ENCODE measurements at places on chromosomes 5 and 9.

- DNase-seq: no peak
Measured at GRCh38 chr5:84298628-84299027, 86.1 kb downstream of the EDIL3 start.

DNA sequence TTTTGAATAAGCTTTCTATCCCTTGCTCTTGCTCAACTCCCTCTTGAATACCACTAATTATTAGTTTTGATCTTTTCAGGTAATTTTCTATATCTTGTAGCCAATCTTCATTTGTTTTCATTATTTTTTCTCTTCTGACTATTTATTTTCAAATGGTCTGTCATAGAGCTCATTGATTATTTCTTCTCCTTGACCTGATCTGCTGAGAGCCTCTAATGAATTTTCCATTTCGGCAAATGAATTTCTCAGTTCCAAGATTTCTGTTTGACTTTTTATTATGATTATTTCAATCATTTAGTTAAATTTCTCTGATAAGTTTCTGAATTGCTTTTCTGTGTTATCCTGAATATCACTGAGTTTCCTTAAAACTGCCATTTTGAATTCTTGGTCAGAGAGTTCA, 39.4 kb downstream of the MTRR start:
- no peak for DNase-seq

- no peak for DNase-seq
Measured at GRCh38 chr5:140548300-140548688, 832 bp downstream of the EIF4EBP3 start.

GRCh38 chr5:22736443-22737003, 116.6 kb downstream of the CDH12 start:
- DNase-seq: no peak

GRCh38 chr9:28158451-28158850, 585.2 kb upstream of the C9orf72 start:
- no peak for DNase-seq

- DNase-seq: no peak
Measured at GRCh38 chr5:146778795-146779194, 99.8 kb downstream of the PPP2R2B start.

- peak; percentile 37 for DNase-seq
Measured at GRCh38 chr5:75510836-75511434, 494 bp downstream of the CERT1 start.

DNA sequence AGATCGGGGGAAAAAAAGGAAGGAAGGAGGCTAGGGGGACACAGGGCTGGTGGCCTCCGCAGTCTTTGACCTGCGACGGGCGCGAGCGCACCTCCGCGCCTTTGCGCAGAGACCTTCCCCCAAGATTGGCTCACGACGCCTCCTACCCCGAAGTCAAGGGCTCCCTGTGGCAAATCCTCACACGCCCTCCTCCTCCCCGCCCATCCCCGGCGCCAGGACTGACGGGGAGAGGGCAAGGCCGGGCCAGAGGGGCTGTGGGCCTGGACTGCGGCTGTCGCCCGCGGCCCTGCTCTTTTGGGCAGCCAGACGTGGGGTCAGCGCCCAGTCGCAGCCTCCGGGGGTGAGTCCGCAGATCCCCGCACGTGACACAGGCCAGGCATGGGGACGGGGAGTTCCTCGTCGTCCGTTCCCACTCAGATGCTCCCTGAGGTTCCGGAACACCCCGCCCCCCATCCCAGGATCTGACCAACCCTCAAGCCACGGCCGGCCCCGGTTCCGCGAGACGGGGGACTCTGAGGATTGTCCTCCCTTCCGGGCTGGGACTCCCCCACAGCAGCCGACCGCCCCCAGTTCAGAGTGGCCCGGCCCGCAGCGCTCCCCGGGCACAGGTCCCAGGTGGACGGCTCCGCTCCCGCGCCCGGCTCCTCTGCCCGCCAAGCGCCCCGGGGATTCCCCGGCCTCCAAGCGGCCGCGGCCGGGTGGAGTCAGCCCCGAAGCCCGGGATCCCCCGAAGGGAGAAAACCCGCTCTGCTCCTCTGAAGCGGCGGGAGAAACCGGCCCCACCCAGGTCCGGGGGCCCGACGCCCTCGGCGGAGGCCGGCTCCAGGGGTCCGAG, 543 bp upstream of the ANKRD33B start:
- no peak for DNase-seq

DNA sequence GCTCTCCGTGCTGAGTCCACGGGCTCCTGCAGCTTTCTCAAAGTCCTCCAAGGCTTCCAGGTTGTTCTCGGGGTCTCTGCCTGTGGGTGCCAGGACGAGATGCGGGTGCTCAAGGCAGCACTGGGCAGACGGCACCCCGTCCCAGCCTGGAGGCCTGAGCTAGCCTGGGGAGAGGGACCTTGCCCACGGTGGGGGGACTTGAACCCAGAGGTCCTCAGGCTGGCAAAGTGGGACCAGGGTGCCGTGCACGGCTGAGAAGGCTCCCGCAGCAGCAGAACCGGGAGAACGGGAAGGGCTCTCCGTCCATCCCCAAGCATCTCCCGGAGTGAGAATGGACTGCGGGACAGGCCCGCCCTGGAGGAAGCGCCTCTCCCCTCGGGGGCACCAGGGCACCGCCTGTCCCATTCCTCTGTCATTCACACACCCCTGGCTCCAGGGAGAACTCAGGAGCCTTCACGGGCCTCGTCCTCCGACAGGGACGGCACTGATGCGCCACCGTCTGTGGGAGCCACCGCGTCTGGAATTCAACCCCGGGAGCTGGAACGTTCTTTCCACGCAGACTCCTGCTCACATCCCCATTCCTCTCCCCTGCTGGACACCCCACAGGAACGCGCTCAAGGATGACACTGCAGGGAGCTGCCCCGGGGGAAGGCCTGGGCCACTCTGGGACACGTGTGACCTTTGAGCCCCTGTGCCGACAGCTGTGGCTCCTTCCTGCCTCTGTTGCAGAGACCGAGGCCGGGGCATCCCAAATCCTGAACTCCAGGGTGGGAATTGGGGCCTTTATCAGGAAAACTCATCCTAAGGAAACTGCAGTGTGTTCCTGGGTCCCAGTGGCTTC, 16.3 kb upstream of the OBP2B start:
- DNase-seq: no peak

DNA sequence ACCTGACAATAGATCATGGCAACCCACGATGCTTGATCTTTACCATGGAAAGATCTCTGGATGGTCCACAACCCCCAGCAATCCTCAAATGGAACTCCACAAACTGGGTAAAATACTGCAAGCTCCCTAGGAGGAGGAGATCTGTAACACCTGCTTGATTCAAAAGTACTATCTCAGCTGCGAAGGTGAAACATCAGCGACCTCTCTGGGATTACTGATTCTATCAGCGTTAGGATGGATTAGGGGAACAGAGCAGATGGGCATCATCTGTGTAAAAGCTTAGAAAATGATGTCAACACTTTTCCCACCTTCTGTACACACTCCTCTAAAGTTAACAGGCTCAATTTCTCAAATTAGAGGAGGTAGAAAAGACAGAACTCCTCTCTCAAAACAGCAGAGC, 31.5 kb upstream of the TRPC7 start:
- no peak for DNase-seq

DNA sequence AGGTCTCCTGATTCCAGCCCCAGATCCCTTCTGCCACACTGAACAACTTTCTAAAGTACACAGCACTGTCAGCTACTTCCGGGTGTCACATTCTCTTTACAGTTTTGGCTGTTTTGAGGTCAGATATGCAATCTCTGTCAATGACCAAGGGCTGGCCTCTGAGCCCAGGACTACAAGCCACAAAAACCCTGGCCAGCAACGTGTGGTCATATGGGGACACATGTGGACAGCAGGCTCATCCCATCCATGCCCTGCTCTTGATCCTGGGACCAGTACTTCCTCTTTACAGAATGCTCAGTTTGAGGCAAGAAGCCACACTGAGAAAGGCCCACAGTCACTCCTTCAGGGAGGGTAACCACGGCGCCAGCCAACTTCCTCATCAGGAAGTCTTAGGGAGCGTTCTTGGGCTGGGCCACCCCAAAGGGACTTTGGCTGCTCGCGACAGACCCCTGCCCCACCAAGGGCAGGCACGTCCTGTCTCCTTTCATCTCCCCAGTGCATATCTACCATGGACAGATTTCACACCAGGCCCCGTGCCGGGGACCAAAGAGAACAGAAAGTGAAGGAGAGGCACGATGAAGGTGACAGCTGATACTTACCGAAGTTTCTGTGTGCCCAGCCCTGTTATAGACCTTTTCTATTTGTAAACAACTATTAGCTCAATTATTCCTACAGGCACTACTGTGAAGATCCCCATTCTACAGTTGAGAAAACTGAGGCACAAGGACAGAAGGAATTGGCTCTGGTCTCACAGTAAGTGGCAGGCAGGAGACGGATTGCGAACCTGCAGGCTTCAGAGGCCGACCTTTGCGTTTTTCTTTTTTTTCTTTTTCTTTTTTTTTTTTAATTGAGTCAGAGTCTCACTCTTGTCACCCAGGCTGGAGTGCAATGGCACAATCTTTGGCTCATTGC, 37.3 kb downstream of the STK10 start:
- DNase-seq: no peak

Data from progenitor cell of endocrine pancreas (in vitro differentiated cells).